ENCODE measurements at places on chromosomes 4 and X. TPM values are rescaled to one million over a fixed set of nuclear protein-coding genes. Genes with fewer than 3 reads are reported as not detected.

Gene PDE5A
- total RNA-seq: 80.4 TPM

Gene RNF128
- not detected for total RNA-seq

Gene LONRF3
- 3.1 TPM for total RNA-seq

Gene KIAA1210
- total RNA-seq: not detected

Gene PNMA6F
- total RNA-seq: not detected

Gene REELD1
- not detected for total RNA-seq

Gene USP26
- not detected for total RNA-seq

Gene MAGEA11
- total RNA-seq: not detected

Gene OPRPN
- total RNA-seq: not detected

Gene CCDC160
- total RNA-seq: 0.23 TPM

Gene DOK7
- 0.14 TPM for total RNA-seq

Gene TSR2
- total RNA-seq: 38.6 TPM

Gene GRID2
- total RNA-seq: 0.38 TPM

Gene TLR2
- total RNA-seq: 38.5 TPM

Gene TMPRSS11A
- total RNA-seq: not detected

Gene FAM114A1
- total RNA-seq: 90.2 TPM

Gene VEGFC
- 11.6 TPM for total RNA-seq

Gene KLHL4
- 4.0 TPM for total RNA-seq

Gene TMEM47
- 139 TPM for total RNA-seq

Gene NIPAL1
- total RNA-seq: 0.28 TPM

Gene IL2RG
- 4.8 TPM for total RNA-seq

Gene ELK1
- 30.7 TPM for total RNA-seq

Gene SATL1
- total RNA-seq: not detected
